ENCODE measurements at places on chromosomes 2 and 18.

DNA sequence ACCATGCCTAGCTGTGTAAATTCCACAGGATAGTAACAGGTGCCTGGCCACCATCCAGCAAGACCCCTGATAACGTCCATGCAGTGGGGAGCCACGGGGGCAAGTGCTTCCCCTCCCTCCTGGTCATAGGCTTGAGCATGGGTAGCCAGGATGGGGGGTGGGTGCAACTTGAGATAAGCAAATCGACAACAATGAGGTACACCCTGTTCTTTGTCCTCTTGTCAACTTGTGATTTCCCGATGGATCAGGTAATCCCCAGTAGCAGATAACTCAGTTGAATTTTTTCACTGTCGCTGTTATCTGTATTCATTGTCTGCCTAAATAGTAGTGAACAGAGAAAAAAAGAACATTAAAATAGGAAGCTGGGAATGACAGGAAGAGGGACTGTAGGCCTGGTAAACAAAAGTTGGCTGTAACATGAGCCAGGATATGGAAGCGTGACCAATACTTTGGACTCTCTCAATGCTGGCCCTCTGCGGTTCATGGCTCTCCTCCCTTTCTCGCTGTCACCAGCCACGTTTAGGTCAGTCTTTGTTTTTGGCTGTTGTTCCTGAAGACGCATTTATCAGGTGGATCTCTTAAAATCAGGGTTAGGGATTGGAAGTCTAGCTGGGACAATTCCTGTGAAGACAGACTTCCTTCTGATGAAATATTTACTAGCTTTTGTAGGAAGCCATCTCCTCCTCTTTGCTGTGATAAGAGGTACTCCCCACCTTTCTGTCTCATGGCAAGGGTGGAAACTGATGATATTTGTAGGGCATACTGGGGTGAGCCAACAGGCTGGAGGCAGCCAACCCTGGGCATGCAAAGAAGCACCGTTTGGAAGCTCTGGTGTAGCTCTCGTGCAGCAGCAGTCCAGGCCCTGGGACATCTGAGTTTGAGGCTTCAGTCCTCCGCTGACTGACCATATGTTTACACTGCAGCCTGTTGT lies 42.4 kb downstream of the TCF7L1 start:
- DNase-seq, result no peak

DNA sequence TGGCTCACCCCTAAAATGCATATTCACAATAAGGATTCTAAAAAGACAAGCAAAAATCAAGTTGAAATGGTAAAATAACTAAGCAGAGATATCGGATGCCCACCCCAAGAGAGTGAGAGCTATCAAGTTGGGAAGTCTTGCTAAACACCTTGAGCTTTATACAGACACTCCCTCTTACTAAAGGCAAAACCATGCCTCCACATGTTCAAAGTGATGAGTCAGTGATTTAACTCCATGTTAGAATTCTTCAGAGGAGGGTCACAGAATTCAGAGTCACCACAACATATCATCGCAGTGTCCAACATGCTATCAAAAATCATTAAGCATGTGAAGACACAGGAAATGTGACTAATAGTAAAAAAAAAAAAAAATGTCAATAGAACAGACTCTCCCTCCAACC lies 20.6 kb upstream of the ST8SIA3 start:
- DNase-seq, result no peak

GRCh38 chr2:96887493-96888012 lies 17.7 kb upstream of the SEMA4C start:
- no peak for DNase-seq

DNA sequence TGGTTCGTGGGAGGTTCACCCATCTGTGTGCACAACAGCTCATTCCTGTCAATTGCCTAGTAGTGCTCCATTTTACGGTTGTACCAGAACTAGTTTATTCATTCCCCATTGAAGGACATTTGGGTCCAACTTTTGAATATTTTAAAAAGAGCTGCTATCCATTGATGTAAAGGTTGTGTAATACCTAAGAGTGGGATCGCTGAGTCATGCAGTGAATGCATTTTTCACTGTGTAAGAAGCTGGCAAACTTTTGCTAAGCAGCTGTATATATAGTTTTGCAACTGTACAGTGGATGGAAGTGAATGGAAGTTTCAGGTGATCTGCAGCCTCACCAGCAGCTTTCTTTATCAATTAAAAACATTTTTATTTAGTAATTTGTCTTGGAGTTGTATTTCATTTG lies 104.5 kb downstream of the DCDC2C start:
- DNase-seq, result no peak

DNA sequence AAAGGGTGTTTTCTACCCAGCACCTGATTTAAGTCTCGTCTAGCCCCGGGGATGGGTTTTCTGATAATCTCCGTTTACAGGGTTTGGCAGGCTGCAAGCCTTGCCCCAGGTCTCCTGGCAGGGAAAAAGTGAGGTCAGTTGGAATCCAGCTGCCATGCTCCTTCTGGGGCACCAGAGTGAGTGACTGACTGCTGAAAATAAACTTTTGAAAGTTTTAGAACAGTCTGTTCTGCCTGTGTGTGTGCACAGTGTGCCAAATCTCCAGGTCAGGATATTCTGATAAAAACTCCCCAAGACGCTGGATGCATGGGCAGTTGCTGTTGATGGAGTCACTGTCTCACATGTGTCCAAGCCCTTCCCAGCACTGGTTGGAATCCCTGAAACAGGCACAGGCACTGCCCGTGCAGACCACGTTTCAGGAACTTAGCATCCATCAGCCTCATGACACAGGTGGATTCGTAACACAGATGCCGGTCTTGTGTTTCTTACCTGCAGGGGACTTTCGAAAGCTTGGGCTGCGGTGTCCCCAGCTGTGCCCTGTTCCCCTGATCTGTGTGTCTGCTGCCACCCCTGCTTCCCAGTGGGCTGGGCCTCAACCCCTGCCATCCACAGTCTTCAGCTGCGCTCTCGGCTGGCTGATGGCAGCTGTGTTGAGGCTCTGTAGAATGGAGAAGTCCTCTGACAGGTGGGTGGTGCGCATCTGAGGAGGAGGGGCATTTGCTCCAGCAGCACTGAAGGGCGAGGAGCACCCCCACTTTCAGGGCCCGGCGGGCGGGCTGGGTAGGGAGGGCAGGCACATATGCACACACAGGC lies 65.0 kb downstream of the SH3RF3 start:
- DNase-seq, result no peak
